Activated T-cell treated with anti-CD3 and anti-CD28 coated beads, Interleukin-2, amount 50 U/mL, for 24 hours (primary cell): ENCODE measurements at places on chromosomes 11 and 22.

GRCh38 chr22:31945443-31945855, 1.1 kb downstream of the YWHAH start:
- no peak for DNase-seq

GRCh38 chr22:20203142-20203551, 52.3 kb upstream of the CCDC188 start:
- no peak for DNase-seq

DNA sequence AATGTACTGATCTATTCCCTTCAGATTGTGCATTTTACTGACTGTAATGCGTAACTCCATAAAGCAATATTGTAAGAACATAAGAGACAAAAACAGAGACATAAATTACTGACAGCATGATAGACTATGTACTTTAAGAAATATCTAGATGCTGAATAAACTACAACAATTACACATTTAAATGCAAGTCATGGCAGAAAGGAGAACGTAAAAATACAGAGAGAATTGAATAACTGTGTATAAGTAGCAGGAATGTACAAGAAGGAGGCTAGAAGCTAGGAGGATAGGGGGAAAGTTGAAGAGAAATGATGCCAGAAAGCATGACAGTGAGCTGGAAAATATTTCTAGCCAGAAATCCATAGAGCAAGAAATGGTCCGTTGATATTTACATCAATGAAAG, 74.0 kb upstream of the FAM181B start:
- no peak for DNase-seq

DNA sequence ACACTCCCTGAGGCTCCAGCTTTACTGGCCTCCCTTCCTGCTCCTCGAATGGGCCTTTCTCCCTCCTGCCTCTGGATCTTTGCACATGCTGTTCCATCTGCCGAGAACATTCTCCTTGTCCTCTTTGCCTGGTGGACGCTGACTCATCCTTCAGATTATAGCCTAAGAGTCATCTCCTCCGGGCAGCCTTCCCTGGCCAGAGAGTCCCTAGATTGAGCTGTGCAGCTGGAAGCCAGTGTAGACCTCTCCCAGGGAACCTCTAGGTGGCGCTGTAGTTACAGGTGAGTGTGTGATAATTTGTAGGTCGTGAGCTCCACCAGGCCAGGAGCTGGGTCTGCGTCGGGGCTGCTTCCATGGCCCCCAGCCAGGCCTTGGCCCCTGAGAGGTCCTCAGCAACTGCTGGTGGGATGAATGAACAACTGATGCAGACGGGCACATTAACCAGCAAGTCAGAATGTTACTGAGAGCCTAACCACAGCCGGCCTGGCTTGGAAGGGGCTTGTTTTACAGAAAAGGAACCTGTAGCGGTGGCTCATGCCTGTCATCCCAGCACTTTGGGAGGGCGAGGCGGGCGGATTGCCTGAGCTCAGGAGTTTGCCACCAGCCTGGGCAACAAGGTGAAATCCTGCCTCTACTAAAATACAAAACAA, 8.7 kb downstream of the PNPLA5 start:
- peak; percentile 53 for DNase-seq

GRCh38 chr22:42296381-42296853, 26.0 kb upstream of the TCF20 start:
- DNase-seq, result peak; percentile 43

- no peak for DNase-seq
Observed at GRCh38 chr11:66881927-66882452, 25.1 kb downstream of the LRFN4 start.
